Cardiac atrium fibroblast (primary cell): ENCODE measurements at places on chromosomes 7 and 10. TPM values are rescaled to one million over a fixed set of nuclear protein-coding genes. Genes with fewer than 3 reads are reported as not detected.

The FFAR4 gene
- not detected in 2 replicates for total RNA-seq

The CNNM2 gene
- total RNA-seq = 1.4 and 2.3 TPM in 2 replicates

The ACSM6 gene
- total RNA-seq = not detected in 2 replicates

The UBN2 gene
- 2.3 and 3.6 TPM in 2 replicates for total RNA-seq

The GRM3 gene
- not detected in 2 replicates for total RNA-seq
